Hindlimb muscle (tissue), 1 donor: ENCODE measurements at places on chromosomes 6 and 20. TPM values are rescaled to one million over a fixed set of nuclear protein-coding genes. Genes with fewer than 3 reads are reported as not detected.

DNA sequence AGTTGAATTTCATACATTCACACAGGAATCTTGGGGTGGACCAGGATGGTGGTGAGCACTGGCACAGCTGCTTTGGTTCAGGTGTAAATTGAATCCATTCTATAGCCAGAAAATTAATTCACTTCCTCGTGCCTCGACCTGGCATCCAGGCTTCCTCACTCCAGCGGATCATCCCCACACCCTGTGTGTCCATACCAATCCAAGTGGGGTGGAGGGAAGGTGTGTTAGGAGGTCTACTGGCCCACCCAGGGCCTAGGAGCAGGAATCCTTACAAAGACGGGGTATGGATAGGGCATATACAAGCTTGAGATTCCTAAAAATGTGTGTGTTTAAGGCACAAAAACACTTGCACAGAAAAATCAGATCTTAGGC, 81.8 kb upstream of the SLC24A3 start:
- no peak for DNase-seq

DNA sequence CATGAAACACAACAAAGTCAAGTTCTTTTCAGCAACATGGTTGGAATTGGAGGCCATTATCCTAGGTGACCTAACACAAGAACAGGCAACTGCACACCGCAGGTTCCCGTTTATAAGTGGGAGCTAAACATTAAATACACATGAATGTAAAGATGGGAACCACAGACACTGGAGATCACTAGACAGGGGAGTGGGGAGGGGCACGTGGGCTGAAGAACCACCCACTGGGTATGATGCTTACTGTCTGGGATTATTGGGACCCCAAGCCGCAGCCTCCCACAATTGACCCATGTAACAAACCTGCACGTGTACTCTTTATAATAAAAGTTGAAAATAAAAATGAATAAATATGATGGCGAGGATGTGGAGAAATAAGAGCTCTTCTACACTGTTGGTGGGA, 8.6 kb upstream of the RAET1G start:
- DNase-seq, result no peak

DNA sequence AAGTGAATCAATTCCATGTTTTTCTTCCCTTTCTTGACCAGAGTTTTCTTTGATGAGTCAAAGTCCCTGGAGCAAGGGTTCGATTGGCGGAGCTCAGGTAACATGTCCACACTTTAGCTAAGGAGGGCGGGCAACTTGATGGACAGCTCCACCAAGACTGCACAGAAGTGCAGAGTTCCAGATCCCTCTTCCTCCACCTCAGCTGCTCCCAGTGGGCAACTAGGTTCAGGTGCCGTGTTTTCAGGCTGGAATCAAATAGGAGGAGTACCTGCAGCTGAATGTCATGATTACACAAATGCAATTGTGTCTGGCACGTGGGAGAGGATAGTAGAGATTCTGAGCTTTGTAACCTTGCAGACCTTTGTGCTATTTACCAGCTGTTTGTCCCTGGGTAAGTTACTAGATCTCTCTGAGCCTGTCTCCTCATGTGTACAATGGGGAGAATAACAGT, 1.9 kb upstream of the ELMO2 start:
- no peak for DNase-seq

DNA sequence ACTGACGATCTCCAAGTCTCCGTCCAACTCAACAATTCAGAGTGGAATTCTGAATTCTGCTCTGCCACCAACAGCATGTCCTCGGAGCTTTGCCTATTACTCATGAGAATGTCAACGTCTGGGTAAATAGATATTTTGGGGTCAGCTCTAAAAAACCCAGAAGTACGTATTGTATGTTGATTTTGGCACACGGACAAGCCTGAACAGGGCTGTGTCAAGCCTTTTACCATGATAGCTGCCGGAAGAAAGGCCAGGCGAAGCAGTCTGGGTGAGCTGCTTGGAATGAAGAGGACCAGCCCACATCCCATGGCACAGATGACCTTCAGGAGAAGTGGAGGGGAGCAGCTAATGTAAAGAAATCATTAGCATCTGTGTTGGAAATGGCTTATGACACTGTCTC, 88.0 kb upstream of the JAG1 start:
- DNase-seq, result no peak

- no peak for DNase-seq
Measured at GRCh38 chr6:111995404-111995803, 58.5 kb upstream of the CCN6 start.

DNA sequence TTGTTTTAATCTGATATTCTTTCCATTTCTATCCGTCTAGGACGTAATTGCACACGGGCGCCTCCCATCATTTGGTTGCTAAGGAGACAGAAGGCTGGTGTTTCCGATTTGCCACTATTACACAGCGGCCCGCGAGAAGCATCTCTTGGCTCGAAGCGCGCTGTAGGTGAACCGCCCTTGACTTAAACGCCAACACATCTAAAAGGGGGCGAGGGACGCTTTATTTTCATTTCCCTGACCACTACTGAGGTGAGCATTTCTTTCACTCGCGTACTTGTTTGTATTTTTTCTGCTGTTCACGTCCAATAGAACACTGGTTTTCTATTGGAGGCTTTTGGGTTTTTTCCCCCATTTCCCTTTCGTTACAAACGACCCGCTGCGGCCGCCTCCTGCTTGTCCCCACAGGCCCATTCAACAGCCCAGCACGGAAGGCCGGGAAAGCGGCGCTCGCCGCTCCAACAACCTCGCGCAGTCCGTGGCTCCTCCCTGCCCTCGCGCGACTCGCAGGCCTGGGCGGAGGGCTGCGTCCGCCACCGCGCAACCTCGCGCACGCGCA, 505 bp upstream of the WRNIP1 start:
- peak; percentile 64 for DNase-seq

- DNase-seq, result no peak
Measured at GRCh38 chr20:52948491-52948890, 23.7 kb upstream of the TSHZ2 start.

GRCh38 chr6:90440586-90441283, 144.1 kb upstream of the BACH2 start:
- no peak for DNase-seq

DNA sequence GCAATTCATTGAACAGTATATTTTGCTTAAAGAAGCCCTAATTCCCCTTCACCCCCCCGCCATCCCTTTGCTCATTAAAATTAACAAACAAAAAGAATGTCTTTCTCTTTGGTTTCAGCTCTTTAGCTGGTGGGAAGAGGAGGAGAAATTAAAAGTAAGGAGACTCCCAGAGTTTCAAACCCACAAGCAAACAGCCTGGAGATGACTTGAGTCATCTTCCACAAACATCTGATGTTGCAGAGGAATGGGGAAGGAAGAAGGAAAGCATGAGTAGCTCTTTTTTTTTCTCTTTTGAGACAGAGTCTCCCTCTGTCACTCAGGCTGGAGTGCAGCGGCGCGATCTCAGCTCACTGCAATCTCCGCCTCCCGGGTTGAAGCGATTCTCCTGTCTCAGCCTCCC, 189.6 kb downstream of the ADAT2 start:
- no peak for DNase-seq

DNA sequence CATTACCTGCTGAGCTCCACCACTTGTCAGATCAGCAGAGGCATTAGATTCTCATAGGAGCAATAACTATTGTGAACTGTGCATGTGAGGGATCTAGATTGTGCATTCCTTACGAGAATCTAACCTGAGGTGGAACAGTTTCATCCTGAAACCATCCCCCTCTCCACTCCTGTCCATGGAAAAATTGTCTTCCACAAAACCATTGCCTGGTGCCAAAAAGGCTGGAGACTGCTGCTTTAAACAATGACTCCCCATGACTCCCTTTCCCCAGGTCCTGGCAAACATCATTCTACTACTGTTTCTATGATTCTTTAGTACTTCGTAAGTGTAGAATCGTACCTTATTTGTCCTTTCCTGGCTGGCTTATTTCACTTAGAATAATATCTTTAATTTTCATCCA, 9.7 kb upstream of the DYNLRB1 start:
- no peak for DNase-seq

GRCh38 chr6:159176913-159177312, 7.7 kb downstream of the FNDC1 start:
- DNase-seq, result no peak

DNA sequence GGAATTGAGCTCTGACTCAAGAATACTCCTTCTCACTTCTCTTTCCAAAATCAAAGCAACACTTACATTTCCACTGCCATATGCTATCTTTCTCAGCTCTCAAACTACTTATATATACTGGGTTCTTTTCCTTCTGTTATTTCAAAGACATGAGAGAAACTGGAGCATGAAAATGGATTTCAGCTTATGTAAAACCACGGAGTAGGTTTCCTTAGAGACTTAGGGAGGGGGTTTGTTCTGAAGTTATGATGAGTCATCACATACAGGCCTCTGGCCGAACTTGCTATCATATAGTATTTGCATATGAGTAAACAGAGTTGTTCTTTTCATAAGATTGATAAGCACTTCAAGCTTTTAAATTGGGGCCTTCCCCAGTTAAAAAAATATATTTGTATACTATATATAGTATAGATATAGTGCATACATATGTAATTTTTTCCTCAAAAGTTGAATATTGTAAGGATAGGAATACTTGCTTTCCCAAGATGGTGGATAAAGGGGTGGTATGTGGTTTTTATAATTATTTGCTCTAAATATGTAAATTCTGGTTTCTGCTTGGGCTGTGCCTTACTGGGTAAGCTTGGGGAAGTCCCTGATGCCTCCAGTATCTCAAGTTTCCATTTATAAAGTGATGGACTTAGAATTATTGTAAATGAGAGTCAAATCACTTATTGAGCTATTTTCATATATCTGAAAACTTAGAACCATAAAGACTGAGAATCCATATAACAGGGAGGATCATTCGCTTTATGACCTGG, 273.9 kb downstream of the RFPL4B start:
- peak; percentile 18 for DNase-seq

GRCh38 chr20:9740486-9740885, 98.4 kb downstream of the PAK5 start:
- no peak for DNase-seq

DNA sequence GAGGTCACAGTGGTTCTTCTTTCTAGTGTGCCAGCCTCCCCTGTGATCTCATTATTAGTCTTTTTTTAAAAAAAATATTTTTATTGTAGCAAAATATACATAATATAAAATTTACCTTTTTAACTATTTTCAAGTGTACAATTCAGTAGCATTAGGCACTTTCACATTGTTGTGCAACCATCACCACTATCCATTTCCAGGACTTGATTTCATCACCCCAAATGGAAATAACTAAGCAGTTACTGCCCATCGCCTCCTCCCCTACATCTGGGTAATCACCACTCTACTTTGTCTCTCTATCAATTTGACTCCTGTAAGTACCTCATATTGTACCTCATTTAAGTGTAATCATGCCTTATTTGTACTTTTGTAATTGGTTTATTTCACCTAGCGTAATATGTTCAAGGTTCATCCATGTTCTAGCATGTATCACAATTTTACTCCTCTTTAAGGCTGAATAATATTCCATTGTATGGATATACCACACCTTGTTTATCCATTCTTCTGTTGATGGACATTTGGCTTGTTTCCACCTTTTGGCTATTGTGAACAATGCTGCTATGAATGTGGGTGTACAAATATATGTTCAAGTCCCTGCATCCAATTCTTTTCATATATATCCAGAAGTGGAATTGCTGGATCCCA, 68.6 kb upstream of the FYN start:
- DNase-seq, result no peak

- no peak for DNase-seq
Measured at GRCh38 chr6:146827216-146827928, 228.6 kb downstream of the ADGB start.

- DNase-seq, result no peak
Measured at GRCh38 chr20:4902788-4903187, 98.5 kb downstream of the SLC23A2 start.

GRCh38 chr6:3893487-3893886, 44.3 kb downstream of the FAM50B start:
- no peak for DNase-seq

- DNase-seq, result no peak
Measured at GRCh38 chr20:57517904-57518303, 7.0 kb downstream of the CTCFL start.

- DNase-seq, result peak; percentile 61
Measured at GRCh38 chr20:58374906-58375758, 13.9 kb upstream of the VAPB start.

- no peak for DNase-seq
Measured at GRCh38 chr6:15595461-15596173, 67.2 kb downstream of the DTNBP1 start.

GRCh38 chr20:63427724-63428330, 44.6 kb downstream of the KCNQ2 start:
- DNase-seq, result no peak

- DNase-seq, result no peak
Measured at GRCh38 chr6:147126618-147127022, 77.6 kb upstream of the STXBP5 start.

DNA sequence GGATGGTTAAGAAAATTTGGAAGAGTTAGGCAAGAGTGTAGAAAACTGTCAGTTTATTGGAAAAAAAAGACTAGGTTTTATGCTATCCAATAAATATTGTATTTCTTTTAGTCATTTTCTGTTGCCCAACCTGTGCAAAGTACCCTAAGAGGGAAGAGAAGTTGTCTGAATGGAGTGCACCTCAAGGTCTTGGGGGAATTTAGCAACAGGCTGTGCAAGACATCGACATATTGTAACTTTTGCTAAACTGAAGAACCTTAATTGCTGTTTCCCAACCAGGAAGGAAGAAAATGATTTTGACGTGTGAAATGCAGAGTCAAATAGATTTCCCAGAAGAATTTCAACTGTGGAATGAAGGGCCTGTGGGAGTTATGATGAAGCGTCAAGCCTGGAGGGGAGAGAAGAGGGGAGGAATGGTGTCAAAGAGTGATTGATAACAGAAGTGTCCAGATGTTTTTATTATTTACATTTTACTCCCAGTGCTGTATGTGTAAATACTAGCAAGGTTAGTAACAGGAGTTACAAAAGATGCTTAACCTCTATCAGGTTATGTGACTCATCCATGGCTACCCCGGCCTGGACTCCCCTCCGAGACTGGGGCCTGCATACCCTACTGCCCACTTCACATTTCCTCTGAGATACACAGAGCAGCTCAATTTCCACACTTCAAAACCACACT, 246.8 kb downstream of the MYLK4 start:
- no peak for DNase-seq

OOEP gene
- 0.36 TPM for polyA plus RNA-seq

TRAPPC3L gene
- not detected for polyA plus RNA-seq

TGM3 gene
- polyA plus RNA-seq, result 0.61 TPM

C6orf58 gene
- polyA plus RNA-seq, result 1.0 TPM

HLA-DQA1 gene
- 9.5 TPM for polyA plus RNA-seq

RPRD1B gene
- 28.2 TPM for polyA plus RNA-seq

KCNS1 gene
- polyA plus RNA-seq, result 0.04 TPM

GJA10 gene
- not detected for polyA plus RNA-seq
